Suppressor macrophage treated with lipopolysaccharide for 1 hour (primary cell): ENCODE measurements at places on chromosomes 2 and 18.
A peak's percentile ranks its signal among the peaks of the same experiment; 100 is the strongest.

GRCh38 chr2:205024822-205025518 lies 479.7 kb downstream of the PARD3B start:
- DNase-seq = peak; percentile 40

- no peak for DNase-seq
Measured at GRCh38 chr2:173690349-173690748, 274.8 kb downstream of the SP3 start.

GRCh38 chr2:147989809-147990403 lies 30.6 kb downstream of the ORC4 start:
- DNase-seq = peak; percentile 56

DNA sequence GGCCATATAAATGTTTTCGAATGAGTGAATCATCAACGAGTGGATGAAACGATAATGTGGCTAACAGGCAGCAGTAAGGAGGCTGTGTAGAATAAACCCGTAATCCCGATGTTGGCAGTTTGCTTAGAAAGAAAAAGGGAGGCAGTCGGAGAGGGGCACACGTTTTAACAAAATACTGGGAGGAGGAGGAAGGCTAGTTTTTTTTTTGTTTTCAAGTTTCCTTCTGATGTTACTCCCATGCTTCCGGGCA lies 476 bp upstream of the MSH2 start:
- no peak for DNase-seq

GRCh38 chr2:33354981-33355380 lies 121.5 kb upstream of the RASGRP3 start:
- no peak for DNase-seq

DNA sequence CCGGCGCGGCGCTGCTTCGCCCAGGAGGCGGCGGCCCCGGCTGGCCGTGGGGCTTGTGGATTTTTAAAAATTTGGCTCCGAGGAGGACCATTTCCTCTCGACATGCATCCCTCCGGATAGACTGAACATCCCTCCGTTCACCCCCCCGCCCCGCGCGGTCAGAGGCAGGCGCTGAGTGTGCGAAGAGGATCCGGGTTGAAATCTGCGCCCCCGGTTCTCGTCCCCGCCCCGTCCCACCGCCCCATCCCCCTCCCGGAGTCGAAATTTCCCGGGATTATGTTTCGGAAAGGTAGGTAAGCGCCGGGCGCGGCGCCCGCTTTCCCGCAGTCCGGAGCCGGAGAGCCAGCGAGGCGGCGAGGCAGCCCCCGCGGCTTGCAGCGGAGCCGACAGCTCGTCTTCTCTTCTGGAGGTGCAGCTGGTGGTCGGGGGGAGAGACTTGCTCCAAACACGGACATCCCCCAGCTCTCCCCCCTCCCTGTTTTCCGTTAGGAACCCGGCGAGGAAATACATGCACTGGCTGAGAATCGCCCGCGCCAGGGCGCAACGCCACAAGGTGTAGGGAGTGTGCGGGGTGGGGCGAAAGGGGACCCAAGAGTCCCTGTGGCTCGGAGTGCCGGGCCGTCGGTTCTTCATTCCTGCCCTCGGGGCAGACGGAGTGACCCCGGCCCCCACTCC lies at the start of gene PRKCE:
PRKCE (plus strand) TSS at position 261 of the 675 bp plus-strand sequence.
- DNase-seq = no peak

- peak; percentile 1 for DNase-seq
Measured at GRCh38 chr2:67923696-67924095, 139.1 kb downstream of the C1D start.

DNA sequence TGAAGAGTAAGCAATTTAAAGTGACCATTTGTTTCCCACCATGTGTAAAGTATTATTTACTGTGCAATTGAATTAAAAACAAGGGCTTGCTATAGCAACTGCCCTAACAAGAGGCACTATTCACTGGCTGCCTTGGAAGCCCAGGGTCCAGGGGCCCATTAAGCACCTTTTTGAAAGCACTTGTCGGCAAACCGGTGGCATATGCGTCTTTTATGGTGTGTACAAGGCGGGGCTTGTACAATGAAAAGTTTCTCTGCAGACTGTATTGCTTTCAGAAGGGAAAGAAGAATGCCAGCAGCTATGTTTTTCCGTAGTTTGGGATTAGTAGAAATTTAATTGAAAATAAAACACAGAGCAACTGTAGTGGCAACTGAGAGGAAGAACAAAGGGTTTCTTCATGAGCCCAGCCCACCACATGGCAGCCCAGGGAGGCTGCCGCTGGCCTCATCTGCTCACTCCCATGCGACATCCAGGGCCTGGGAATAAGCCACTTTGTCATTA lies 279.5 kb upstream of the PARD3B start:
- no peak for DNase-seq
